ENCODE measurements at places on chromosomes 11 and 22.

- peak; percentile 16 for DNase-seq
Measured at GRCh38 chr11:127493330-127494022, 492.9 kb upstream of the KIRREL3 start.

DNA sequence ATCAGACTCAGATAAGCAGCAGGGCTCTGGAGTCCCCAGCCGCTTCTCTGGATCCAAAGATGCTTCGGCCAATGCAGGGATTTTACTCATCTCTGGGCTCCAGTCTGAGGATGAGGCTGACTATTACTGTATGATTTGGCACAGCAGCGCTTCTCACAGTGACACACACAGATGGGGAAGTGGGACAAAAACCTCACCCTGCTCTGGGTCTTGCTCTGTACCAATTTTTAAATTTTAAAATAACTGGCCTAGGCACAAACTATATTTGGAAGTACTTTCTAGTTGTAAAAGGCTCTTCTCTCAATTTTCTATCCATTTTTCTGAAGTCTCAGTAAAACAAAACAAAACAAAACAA is 131.7 kb downstream of the VPREB1 start:
- no peak for DNase-seq

- DNase-seq, result no peak
Measured at GRCh38 chr11:113667801-113668200, 38.3 kb downstream of the TMPRSS5 start.

- DNase-seq, result no peak
Measured at GRCh38 chr22:44168206-44168605, 12.5 kb upstream of the PARVG start.
